NCI-H510A (cell line): ENCODE measurements at places on chromosomes 5 and 9.

DNA sequence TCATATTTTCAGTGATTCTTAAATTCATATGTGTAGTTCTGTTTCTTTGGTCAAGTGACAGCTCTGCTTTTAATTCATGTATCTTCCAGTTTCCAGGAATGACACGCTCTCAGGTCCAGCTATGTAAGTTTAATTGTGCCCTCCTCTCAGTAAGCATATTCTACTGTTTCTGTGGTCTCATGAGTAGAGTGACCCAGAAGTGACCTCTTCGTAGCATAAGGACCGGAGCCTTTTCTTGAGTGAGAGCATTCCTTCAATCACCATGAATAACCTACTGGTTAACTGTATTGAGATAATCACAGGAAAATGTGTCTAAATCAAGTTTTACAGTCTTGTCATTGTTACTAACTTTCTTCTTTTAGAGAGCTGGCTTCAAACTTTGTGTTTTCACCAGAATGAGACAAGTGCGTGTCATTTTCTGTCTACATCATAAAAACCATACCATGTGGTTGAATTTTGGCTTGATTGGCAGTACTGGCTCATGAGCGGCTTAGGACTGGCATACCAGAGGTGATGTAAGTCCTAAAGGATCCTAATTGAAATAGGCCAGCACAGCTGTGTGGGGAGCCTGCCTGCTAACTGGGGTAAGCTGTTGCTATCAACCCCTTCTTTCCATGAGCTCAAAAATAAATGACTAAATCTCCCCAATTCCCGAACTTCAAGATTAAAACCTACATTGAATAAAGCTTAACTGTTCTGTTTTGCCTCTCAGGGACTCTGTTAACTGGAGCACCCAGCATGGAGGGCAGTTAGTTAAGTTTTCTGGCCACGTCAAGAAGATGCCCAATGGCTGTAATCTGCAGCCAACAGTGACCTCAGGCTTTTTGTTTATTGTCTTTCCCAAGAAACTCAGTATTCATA, 4.8 kb downstream of the ADAMTSL1 start:
- no peak for DNase-seq

- DNase-seq, result no peak
Measured at GRCh38 chr9:16823906-16824305, 46.6 kb downstream of the BNC2 start.

DNA sequence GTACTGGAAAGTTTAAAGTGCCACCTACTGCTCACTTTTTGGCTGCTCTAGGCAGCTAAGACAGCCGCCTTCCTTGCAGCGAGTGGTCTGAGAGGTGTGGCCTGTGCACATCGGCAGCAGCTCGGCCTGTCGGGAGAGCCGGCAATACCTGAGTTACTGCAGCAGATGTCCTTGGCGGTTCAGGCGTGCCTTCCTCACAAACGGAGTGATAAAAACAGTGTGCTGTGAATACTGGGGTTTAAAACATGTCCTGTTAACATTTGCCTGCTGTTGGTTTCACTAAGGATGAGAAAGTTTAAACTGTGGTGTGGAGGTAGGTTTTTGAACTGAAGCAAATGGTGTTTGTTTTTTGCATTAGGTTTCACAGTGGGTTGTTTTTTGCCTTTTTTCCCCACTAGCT, 12.9 kb downstream of the TRAF2 start:
- no peak for DNase-seq

GRCh38 chr5:176921714-176922113, 22.6 kb upstream of the HK3 start:
- DNase-seq, result no peak

- DNase-seq, result no peak
Measured at GRCh38 chr9:18520416-18521047, 46.6 kb downstream of the ADAMTSL1 start.

- no peak for DNase-seq
Measured at GRCh38 chr9:72997387-72997995, 44.6 kb upstream of the ALDH1A1 start.

DNA sequence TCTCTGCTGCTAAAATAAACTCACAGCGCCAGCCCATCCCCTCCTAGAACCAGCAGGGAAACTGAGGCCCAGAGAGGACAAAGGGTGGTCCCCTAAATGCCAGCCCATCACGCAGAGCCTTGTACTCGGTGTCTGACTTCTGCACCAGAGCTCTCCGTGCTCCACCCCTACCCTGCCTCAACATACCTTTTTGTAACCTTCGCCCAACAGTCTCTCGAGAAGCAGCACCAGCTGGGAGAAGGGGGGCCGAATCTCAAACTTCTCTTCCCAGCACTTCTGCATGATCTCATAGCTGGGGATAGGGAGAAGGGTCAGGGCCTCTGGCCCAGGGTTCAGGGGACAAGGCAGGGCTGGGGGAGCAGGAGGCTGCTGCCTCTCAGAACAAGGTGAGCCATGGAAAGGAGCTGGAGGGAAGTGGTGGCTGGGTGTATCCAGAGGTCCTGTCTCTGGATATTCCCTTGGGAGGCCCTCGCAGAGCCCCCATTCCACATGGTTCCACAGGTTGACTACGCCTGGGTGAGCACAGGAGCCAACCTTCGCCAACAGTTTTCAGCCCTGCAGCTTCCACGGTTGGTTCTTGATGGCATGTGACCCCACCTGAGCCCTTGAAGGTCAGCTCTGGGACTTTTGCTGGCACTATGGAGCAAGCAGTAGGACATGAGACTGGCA, 32.3 kb upstream of the CSF1R start:
- DNase-seq, result no peak
